ENCODE measurements at places on chromosomes 7 and 10. TPM values are rescaled to one million over a fixed set of nuclear protein-coding genes. Genes with fewer than 3 reads are reported as not detected.

DNA sequence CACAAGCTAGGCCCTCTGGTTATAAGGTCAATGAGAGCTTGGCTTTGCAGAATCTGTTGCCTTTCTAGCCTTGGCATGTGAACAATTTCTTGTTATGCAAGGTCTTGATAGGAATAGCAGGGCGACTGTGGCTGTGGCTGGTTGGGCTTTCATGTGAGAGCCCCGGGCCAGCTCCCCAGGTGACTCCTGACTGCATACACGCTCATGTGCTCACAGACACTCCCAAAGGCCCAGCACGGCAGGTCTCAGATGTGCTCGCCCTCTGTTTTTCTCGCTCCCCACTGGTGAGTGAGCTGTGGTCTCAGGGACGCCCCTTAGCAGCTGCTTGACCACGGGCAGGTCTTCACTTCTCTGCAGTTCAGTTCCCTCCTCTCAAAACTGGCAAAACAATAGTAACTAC, 37.1 kb upstream of the ZNF32 start:
- DNase-seq: no peak

DNA sequence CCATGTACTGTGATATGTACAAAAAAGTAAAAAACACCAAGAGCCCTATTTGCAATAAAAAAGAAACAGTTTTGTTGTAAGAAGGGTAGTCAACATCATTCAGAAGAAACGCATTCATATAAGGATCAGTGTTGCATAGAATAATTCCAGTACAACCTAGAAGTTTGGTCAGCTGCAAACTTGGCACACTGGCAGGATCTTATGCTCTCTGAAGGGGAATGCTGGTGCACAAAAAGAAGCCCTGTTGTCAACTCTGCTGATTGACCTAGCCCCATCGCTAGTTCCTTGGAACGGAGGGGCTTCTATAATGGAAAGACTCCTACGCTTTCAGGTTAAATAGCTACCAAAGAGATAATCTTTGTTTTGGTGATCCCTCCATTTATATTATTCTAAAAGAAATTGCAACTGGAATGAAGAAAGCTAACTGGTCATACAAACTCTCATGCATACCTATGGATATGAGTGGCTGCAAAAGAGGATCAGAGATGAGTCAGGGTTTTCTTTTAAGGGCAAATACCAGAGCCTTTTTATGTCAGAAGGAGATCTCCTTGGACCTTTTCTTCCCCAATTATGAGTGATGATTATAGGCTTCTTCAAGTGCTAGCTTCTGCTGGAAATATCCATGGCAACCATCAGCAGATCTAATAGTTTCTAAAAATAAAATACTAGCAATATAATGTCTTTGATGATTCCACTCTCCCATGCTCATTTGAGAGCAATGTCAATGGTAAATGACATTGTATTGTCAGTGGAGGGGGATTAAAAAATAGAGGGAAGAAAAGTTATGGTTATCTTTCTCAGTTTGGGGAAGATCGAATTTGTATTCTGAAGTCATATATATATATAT, 312.4 kb upstream of the CACNA2D1 start:
- no peak for DNase-seq

GRCh38 chr7:36955456-36956129, 231.3 kb upstream of the AOAH start:
- DNase-seq: no peak

DNA sequence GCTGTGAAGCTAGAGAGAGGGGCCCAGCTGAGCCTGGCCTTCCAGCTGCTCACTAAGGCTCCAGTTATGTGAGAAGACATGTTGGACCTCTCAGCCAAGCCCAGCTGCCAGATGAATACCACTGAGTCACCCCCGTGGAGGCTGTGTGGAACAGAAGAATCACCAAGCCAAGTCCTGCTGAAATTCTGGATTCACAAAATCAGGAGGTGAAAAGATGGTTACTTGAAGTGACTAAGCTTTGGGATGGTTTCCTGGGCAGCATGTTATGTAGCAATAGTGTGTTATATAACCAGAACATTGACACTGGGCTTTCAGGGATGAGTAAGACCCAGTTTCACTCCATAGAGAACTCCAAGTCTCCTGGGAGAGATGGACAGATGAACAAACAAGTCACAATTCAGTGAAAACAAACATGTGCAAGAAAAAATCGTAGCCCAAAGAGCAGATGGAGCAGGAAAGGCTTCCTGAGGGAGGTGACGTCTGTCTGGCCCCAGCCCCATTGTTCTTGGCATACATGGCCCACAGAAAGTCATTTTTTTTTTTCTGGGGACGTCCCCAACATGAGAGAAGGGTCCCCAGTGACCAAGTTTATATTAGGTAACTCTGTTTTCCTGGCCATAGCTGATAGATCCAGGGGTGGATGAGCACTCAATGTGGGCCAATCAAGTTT, 64.1 kb upstream of the PDZD8 start:
- no peak for DNase-seq

GRCh38 chr7:158733775-158734494, 29.3 kb upstream of the NCAPG2 start:
- no peak for DNase-seq

The HOXA7 gene
- not detected for polyA plus RNA-seq

The BRAT1 gene
- 24.2 TPM for polyA plus RNA-seq

The CYP2C19 gene
- polyA plus RNA-seq: not detected

The VSTM4 gene
- not detected for polyA plus RNA-seq

Data from CD4-positive, alpha-beta memory T cell (primary cell).